ENCODE measurements at places on chromosomes 1 and 21.
A peak's percentile ranks its signal among the peaks of the same experiment; 100 is the strongest.

DNA sequence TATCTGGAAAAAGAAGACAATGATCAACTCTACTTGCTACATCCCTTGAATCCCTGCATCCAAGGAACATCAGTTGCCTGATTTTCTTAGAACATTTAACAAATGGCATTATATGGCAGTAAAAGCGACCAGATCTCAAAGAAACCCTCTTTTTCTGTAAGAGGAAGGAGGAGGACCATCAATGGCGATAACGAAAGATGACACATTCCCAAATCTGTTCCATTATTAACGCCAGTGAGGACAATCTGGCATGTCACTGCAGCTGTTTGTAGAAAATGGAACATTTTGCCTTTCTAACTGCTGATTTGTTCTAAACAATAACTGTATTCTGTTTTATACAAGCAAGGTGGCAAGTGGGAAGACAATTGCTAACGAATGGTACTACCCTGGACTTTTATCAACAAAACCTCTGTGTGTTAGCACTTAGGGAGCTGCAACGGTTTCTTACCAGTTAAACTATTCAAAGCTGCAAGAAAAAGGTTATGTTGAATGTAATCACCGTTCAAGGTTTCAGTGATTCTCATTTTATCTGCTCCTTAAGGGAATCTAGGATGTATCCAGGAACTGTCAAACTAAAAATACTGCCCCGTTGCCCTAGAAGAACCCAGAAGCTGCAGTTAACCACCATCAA, 251.9 kb downstream of the SDCCAG8 start:
- no peak for DNase-seq

DNA sequence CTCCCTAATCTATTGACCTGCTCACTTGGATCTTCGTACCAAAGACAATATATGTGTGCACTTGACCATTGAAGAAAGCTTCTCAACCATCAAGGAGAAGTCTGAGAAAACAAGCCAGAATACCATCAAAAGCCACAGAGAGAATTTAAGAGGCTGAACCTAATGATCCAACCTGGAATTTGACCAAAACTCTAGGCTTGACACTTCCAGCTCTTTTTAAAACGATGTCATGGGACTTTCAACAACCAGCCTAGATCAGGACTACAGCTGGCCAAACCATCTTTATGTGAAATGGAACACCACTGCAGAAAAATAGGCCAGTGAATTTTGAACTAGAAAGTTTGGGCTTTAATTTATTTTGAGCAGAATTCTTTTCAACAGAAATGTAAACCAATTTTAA, 444.4 kb downstream of the LTN1 start:
- no peak for DNase-seq

GRCh38 chr1:37629008-37629407, 5.7 kb downstream of the RSPO1 start:
- DNase-seq, result no peak

GRCh38 chr1:200506471-200506870, 96.6 kb upstream of the ZNF281 start:
- DNase-seq, result no peak

DNA sequence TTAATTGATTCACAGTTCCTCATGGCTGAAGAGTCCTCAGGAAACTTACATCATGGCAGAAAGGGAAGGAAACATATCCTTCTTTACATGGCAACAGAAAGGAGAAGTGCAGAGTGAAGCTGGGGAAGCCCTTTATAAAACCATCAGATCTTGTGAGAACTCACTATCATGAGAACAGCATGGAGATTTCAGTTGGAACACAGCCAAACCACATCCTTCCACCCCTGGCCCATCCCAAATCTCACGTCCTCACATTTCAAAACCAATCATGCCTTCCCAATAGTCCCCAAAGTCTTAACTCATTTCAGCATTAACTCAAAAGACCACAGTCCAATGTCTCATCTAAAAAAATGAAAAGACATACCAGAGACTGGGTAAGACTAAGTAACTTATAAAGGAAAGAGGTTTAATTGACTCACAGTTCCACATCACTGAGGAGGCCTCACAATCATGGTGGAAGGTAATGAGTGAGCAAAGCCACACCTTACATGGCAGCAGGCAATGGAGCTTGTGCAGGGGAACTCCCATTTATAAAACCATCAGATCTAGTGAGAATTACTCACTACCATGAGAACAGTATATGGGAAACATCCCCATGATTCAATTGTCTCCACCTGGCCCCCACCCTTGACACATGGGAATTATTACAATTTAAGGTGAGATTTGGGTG, 105.2 kb downstream of the MRPL39 start:
- no peak for DNase-seq

- peak; percentile 8 for DNase-seq
Measured at GRCh38 chr1:195637539-195637938, 970.7 kb downstream of the KCNT2 start.

GRCh38 chr1:151047925-151048644, 534 bp downstream of the C1orf56 start:
- no peak for DNase-seq

DNA sequence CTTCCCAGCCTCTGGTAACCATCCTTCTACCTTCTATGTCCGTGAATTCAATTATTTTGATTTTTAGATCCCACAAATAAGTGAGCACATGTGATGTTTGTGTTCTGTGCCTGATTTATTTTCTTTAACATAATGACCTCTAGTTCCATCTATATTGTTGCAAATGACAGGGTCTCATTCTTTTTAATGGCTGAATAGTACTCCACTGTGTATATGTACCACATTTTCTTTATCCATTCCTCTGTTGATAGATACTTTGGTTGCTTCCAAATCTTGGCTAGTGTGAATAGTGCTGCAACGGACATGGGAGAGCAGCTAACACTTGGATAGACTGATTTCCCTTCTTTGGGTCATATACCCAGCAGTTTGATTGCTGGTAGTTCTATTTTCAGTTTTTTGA, 51.8 kb downstream of the WDR4 start:
- no peak for DNase-seq

- DNase-seq, result no peak
Measured at GRCh38 chr1:70738624-70739023, 309.0 kb downstream of the PTGER3 start.

GRCh38 chr1:163973586-163973985, 585.4 kb upstream of the PBX1 start:
- no peak for DNase-seq

- DNase-seq, result no peak
Measured at GRCh38 chr1:157112186-157112867, 12.7 kb upstream of the ETV3L start.

- no peak for DNase-seq
Measured at GRCh38 chr1:151158326-151158725, 1.9 kb downstream of the TNFAIP8L2 start.

GRCh38 chr1:196259316-196259715, 348.9 kb downstream of the KCNT2 start:
- DNase-seq, result no peak

- DNase-seq, result no peak
Measured at GRCh38 chr1:218330043-218330623, 15.0 kb upstream of the TGFB2 start.

GRCh38 chr1:167272369-167272957, 51.8 kb downstream of the POU2F1 start:
- DNase-seq, result no peak

- DNase-seq, result no peak
Measured at GRCh38 chr1:229893762-229894444, 173.1 kb upstream of the GALNT2 start.

DNA sequence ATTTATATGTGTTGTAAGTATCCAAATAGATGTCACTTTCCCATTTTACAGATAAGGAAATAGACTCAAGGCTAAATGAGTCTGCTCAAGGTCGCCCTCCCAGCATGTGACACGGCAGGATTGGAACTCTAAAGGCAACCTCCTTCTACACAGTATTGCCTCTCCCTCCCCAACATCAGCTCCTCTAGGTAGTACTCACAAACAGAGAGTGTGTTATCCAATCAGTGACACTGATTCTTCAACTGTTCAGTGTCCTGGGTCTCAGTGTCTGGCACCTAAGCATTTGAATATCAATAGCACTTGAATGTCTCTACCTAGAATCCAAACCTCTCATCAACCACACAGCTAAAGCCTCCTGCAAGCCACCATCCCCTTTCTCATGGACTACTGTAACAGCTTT, 87.1 kb downstream of the DAB1 start:
- DNase-seq, result no peak

DNA sequence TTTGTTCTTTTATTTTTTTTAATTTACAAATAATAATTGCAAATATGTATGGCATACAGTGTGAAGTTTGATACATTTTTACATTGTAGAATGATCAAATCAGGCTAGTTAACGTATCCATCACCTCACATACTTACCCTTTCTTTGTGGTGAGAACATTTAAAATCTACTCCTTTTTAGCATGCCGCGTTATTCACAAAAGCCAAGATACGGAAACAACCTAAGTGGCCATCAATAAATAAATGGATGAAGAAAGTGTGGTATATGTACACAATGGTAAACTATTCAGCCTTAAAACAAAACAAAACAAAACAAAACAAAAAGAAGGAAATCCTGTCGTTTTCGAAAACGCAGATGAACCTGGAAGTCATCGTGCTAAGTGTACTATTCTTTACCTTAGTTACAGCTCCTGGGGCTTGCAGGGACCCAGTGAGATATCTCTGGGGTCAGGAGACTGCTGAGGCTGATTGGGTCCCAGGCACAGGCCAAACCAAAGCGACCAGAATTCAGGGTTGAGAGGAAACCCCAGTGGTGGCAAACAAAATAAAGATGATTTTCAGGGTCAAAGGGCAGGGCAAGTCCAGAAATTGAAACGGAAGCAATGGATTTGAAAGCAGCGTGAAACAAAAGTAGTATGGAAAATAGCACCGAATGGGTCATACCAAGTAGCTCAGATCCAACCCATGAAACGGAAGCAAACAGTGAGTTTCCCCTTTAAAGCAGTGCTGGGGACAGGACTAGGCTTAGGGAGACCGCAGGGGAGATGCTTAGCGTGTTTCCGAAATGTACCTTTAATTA, 188.2 kb downstream of the PLPP3 start:
- DNase-seq, result no peak

- no peak for DNase-seq
Measured at GRCh38 chr1:26055041-26055440, 9.1 kb upstream of the SLC30A2 start.

DNA sequence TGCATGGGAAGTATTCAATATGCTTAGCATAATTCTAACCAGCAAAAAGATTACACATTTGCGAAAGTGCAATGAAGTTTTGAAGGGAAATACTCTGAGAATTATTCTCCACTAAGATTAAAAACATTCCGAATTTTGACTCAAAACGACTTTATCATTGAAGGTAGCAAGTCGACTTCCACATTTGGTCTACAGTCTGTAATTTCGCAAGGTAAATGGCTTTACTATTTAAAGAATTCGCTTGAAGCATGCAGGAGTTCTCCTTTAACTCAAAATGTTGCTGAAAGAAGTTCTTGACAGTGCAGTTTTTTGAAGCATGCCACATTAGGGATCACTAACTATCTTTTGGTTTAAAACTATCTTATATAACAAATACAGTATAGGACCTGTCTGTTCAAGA, 161.0 kb upstream of the HP1BP3 start:
- no peak for DNase-seq

DNA sequence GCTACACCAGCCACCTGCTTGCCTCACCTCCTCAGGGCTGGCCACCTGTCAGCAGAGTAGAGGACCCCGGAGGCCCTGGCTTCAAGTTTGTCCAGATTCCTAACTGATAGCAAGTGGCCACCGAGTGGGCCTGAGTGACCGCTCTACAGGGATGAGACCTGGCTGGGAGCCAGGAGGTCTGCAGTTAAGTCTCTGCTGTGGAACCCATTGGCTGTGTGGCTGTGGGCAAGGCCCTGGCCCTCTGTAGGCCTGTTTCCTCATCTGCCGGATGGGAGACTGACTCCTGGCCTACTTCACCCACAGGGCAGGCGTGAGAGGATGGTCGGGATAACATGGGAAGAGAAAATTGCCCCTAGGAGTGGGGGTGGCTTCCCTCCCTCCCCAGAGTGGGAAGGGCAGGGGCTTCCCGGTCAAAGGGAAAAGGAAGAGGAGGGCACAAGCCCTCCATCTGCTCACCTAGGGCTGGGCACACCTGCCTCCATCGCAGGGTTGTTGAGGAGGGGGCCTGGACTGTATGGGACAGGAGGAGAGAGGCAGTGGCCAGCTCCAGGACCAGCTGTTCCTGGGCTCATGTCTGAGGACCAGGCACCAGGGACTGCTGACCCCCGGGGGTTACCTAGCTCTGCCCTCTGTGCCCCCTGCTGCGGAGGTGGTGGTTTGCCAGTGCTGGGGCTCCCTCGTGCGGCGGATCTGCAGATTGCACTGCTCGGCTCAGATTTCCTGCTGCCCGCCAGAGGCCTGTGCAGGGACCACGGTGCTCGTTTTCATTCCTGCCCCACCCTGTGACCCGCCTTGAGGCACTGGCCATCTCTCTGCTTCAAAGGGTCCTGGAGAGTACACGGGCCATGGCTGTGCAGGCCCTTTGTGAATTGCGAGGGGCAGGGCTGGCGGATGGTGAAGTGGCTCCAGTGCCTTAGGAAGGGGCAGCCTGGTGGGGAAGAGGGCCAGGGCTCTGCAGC, 9.1 kb upstream of the MTFR1L start:
- DNase-seq, result no peak

DNA sequence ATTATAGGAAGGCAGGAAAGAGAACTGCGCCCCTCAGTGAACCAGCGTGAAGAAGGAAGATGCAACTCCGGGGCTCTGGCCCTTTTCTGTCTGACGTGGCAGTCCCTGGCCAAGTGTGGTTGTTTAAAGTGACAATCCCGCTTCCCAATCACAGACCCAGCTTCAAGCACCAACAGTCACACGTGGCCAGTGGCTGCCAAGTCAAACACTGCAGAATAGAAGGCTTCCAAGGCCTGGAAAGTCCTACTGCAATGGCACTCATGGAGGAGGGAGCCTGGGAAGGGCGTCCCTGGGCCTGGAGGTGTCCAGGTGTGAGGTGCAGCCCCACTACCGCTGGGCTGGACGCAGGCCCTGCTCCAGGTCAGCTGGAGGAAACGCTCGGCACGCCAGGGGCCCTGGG, 143.8 kb downstream of the CASZ1 start:
- no peak for DNase-seq

GRCh38 chr1:184078564-184079249, 27.2 kb downstream of the TSEN15 start:
- no peak for DNase-seq

- DNase-seq, result no peak
Measured at GRCh38 chr1:182603646-182604174, 479 bp downstream of the RGS16 start.

GRCh38 chr1:68321084-68321685, 88.9 kb upstream of the WLS start:
- no peak for DNase-seq

GRCh38 chr1:222375701-222376100, 172.2 kb downstream of the HHIPL2 start:
- no peak for DNase-seq

- no peak for DNase-seq
Measured at GRCh38 chr1:153774780-153775457, at the start of gene SLC27A3. Gene SLC27A3 (plus strand): TSS chr1:153775407. CDS start chr1:153775498, 91 bp downstream.

GRCh38 chr1:19635646-19636045, 8.5 kb upstream of the NBL1 start:
- no peak for DNase-seq

Measured in fibroblast of skin of left quadriceps (primary cell).